ENCODE measurements at places on chromosomes 3 and 15.

DNA sequence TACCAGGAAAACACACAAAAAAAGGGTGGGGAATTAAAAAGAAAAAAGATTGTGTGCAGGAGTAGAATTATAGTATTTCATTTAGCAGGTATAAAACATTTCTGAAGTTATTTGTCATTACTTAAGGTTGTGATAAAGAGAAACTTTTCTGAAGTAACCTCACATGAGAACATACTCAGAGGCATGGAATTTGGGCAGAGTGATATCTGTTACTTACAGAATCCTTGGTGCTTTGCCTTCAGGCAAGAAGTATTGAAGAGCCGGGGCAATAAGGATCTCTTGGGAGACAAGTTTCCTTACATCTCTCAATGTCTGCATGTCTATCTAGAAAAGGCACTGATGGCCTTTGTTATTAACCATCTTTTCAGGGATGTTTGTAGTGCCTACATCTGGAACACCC is 179.7 kb upstream of the ROBO1 start:
- no peak for DNase-seq

GRCh38 chr3:100277255-100277800 is 16.5 kb downstream of the TBC1D23 start:
- no peak for DNase-seq

GRCh38 chr15:66040211-66040892 is 171.1 kb downstream of the RAB11A start:
- no peak for DNase-seq

DNA sequence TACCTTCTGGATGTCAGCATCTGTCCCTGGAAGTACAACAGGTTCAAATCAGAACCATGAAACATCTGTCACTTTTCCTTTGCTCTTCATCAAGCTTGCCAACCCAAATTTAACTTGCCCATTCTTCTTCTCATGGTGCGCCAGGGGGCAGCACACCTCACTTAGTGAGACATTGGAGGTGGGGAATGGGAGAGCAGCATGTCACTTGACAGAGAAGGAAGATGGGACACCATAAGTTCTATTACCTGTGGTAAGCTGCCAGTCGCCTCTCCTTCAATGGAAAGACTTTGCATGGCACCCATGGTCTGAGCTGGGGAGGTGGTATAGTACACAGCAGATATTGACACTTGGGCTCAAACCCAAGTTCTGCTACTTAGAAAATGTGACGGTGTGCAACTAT is 2.9 kb downstream of the SCN5A start:
- no peak for DNase-seq

DNA sequence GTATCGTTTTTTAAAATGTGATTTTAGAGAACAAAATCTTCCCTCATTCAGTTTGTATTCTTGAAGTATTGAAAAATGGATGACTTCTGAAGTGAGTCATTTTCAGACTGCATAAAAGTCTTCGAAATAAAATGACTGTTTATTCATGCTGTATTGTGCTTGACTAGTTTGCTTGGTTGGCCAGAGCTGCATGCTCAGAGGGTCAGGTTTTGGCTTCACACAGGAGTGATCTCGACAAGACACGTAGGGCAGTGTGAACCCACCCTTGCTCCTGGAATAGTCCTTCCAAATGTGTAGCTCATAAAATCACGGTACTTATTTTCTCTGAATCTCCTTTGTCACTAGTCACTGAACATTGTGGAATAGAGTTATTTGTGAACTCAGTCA is 73.3 kb downstream of the FNDC3B start:
- DNase-seq, result no peak

DNA sequence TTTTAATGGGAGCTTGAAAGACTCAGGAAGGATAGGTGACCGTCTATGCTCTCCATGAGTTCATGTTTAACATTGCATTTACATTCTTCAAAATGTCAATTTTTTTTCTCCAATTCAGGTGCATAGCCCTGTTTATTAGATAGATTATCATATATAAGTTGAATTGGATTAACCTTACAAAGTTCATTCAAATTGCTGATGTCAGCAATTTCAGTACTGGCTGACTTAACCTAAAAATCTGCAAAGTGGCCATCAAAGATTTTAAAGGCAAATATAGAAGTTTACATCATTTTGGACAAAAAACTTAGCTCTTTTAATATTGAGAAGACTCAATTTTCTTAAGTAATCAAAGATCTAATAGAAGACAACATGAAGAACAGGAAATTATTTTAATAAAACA is 57.8 kb downstream of the MINDY4B start:
- DNase-seq, result no peak

DNA sequence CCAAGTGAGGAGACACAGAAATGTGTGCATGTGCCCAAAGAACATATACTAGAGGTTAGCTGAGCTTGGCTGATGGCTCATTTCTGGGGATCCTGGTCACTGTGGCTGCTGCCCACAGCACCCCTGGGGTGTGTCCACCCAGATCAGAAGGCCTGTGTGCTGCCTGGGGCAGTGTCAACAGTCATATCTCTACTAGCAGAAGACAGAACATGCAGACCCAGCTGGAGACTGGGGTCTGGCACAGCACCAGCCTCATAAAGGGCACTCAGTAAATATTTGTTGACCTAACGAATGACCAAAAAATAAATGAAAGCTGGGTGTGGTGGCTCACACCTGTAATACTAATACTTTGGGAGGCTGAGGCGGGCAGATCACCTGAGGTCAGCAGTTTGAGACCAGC is 16.4 kb downstream of the CHRNA3 start:
- DNase-seq, result no peak

GRCh38 chr15:78988361-78988911 is 43.6 kb upstream of the CTSH start:
- no peak for DNase-seq

DNA sequence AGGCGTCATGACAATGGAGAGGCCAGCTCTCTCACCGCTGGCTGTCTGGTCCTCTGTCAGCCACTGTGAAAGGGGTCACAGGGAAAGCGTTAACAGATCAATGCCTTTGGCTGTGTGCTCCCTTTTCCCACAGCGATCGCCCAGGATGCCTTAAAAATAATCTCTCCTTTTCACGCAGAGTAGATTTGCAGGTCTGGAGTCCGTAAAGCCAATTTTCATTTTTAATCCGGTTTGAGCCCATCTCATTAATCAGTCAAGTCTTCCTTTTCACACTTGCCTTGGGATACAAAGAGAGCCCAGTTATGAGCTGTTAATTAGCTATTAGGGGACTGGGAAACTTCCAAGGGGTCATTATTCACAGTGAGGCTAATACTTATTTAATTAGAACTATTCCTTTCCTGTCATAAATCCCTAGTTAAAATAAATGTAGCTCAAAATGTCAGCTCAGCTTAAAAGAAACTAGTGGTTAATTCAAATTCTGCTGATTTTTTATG is 104.3 kb upstream of the RASGRP1 start:
- DNase-seq, result no peak

DNA sequence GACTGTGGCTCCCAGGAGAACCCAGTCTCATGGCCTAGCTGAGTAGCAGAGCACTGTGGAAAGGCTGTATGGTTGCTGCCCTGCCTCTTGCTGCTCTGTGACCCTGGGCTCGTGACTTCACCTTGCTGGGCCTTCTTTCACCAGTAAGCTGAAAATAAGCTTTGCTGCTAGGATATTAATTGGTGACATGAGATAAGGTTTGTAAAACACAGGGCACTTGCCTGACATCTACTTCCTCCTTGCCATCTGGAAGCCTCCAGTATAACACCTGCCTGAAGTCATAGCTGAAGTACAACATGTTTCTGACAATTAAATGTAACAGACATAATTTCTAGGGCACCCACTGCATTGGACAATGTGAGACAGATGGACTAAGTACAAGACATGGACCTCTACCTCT is 53.6 kb downstream of the CLEC3B start:
- no peak for DNase-seq

All from right renal pelvis (tissue), 4 donors.